ENCODE measurements at places on chromosomes 4 and X.

- DNase-seq, result no peak
- no peak overlapping the region for H3K27ac ChIP-seq
- H3K4me1 ChIP-seq, result no peaks in the 10 kb centered on the region
- H3K4me3 ChIP-seq, result no peak overlapping the region
- H3K27me3 ChIP-seq, result no peaks in the 10 kb centered on the region
Observed at GRCh38 chrX:11319806-11320520, 26.8 kb downstream of the AMELX start.

- H3K4me1 ChIP-seq, result no peaks in the 10 kb centered on the region
- no peaks in the 10 kb centered on the region for H3K36me3 ChIP-seq
- no peak overlapping the region for H3K4me3 ChIP-seq
Observed at GRCh38 chr4:130163701-130164100, 1067.7 kb downstream of the C4orf33 start.

- no peaks in the 10 kb centered on the region for H3K4me1 ChIP-seq
- H3K27ac ChIP-seq, result no peak overlapping the region
- DNase-seq, result no peak
- no peaks in the 10 kb centered on the region for H3K27me3 ChIP-seq
- no peak overlapping the region for H3K4me3 ChIP-seq
- peaks cover 25% of the 10 kb centered on the region for H3K36me3 ChIP-seq
Observed at GRCh38 chrX:131741103-131741581, 197.3 kb downstream of the OR13H1 start.

- no peak for DNase-seq
- peak overlapping the region; percentile 78 for H3K27ac ChIP-seq
- H3K36me3 ChIP-seq, result peaks cover 4% of the 10 kb centered on the region
- H3K27me3 ChIP-seq, result no peaks in the 10 kb centered on the region
- H3K4me3 ChIP-seq, result no peak overlapping the region
- H3K4me1 ChIP-seq, result peaks cover 83% of the 10 kb centered on the region
Observed at GRCh38 chr4:123417813-123418212, 21.2 kb downstream of the SPRY1 start.

DNA sequence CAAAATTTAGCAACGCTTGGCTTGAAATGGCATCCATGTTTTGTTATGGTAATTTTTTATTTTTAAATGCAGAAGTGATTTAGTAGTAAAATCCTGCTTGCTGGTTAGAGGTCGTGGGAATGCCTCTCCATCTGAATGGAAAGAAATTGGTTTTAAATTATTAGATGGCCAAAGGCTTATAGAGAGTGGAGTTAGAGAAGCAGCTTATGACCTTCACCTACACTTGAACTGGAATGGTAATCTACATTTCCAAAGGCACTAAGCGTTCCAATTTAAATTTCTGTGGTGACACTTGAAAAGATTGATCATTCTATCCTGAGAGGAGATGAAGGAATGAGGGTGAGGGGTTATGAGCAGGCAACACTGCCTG is 280.7 kb downstream of the RAPGEF2 start:
- H3K36me3 ChIP-seq, result no peaks in the 10 kb centered on the region
- H3K27ac ChIP-seq, result no peak overlapping the region
- no peak for DNase-seq
- no peaks in the 10 kb centered on the region for H3K4me1 ChIP-seq
- peaks cover 21% of the 10 kb centered on the region for H3K27me3 ChIP-seq

GRCh38 chr4:163107754-163108153 is 58.9 kb downstream of the NAF1 start:
- H3K4me3 ChIP-seq, result no peak overlapping the region
- peak; percentile 41 for DNase-seq
- H3K27ac ChIP-seq, result no peak overlapping the region
- no peaks in the 10 kb centered on the region for H3K27me3 ChIP-seq
- no peaks in the 10 kb centered on the region for H3K36me3 ChIP-seq

- peaks cover 20% of the 10 kb centered on the region for H3K36me3 ChIP-seq
- peaks cover 23% of the 10 kb centered on the region for H3K4me1 ChIP-seq
- H3K27me3 ChIP-seq, result no peaks in the 10 kb centered on the region
- DNase-seq, result peak; percentile 50
Observed at GRCh38 chrX:47232803-47233332, at the start of gene USP11. USP11 (plus strand) TSS chrX:47233009; CDS start chrX:47233044, 35 bp downstream.

GRCh38 chr4:100165809-100166208 is 24.5 kb downstream of the DDIT4L start:
- H3K4me3 ChIP-seq, result no peak overlapping the region
- H3K4me1 ChIP-seq, result peaks cover 28% of the 10 kb centered on the region
- H3K36me3 ChIP-seq, result no peaks in the 10 kb centered on the region
- no peak overlapping the region for H3K27ac ChIP-seq
- H3K27me3 ChIP-seq, result peaks cover 9% of the 10 kb centered on the region

GRCh38 chrX:115178473-115178872 is 10.7 kb upstream of the RBMXL3 start:
- H3K4me3 ChIP-seq, result no peak overlapping the region
- no peaks in the 10 kb centered on the region for H3K36me3 ChIP-seq
- no peaks in the 10 kb centered on the region for H3K27me3 ChIP-seq
- no peak for DNase-seq

Data from activated CD4-positive, alpha-beta T cell treated with anti-CD3 and anti-CD28 coated beads, Interleukin-2, amount 10 ng/mL, durations not matched to agents 7 days and 5 days (primary cell).